ENCODE measurements at places on chromosomes 12 and 14.

GRCh38 chr12:63083046-63083445, 68.0 kb downstream of the AVPR1A start:
- no peak for DNase-seq

GRCh38 chr12:57745485-57745881, 644 bp downstream of the TSPAN31 start:
- no peak for DNase-seq

DNA sequence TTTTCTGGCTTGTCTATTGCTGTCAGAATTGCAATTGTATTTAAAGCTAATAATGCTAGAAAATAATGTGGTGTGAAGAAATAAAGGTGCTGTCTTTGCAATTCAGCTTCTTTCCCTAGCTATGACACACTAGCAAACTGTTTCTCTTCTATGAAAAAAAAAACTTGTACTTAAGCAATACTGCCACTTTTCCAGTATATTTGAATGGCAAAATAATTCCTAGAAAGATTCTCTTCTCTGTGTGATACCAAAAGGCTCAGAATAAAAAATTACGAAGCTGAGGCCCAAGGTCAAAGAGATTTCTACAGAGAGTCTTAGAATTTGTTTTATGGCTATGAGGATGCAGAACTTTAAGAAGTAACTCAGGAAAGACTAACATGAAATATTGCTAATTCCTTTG, 235.5 kb downstream of the ADAMTS20 start:
- DNase-seq = no peak

GRCh38 chr12:116306968-116307367, 29.5 kb upstream of the MED13L start:
- no peak for DNase-seq

DNA sequence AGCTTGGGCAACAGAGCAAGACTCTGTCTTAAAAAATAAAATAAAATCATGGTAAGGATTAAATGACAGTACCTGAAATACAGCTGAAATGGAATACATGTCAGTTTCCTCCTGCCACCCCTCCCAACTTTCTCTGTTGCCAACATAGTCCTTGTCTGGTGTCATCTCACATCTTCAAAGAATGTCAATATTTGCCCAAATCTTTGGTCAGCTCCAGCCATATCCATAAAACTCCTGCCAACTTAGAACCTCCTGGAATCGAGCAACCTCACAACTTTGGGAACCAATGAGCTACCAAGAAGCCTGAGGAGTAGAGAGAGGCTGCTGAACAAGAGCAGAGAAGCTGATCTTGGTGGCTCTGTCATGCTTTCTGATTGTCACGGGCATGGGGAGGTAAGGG, 10.8 kb upstream of the LRRC10 start:
- DNase-seq = no peak

GRCh38 chr14:64663174-64663573, 41.0 kb upstream of the PLEKHG3 start:
- no peak for DNase-seq

DNA sequence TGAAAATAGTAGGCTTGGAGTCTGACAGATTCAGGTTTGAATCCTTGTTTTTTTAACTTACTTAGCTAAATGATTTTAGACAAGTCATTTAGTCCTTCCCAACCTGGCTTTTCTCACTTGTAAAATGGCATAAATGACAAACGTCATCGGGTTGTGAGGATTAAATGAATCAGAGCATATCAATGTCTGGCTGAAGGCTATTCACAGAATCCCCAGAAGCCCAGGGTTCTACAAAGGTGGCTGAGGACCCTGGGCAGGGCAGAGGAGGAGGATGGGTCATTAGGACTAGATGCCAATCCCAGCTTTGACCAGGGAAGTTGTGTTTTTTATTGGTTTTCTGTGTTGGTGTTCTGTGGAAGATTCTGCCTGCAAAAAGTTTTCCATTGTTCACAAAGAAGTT, 7.6 kb upstream of the PTPRB start:
- no peak for DNase-seq

DNA sequence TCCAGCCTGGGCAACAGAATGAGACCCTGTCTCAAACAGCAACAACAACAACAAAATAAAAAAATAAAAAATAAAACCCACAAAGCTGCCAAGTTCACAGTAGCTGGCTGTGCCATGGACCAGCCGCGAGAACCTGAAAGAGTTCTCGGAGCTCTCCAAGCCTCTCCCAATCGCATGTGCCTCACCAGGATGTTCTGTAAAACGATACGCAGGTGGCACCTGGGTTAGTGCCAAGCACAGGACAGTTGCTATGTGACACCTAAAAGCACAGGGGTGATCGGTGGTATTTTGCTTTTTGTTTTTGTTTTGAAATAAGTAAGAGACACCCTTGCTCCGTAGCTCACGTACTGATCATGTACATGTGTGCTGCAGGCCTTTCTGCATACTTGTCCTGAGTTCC, 52.4 kb downstream of the RFLNA start:
- no peak for DNase-seq

- DNase-seq = no peak
Observed at GRCh38 chr14:21320913-21321312, 41.0 kb downstream of the RPGRIP1 start.

DNA sequence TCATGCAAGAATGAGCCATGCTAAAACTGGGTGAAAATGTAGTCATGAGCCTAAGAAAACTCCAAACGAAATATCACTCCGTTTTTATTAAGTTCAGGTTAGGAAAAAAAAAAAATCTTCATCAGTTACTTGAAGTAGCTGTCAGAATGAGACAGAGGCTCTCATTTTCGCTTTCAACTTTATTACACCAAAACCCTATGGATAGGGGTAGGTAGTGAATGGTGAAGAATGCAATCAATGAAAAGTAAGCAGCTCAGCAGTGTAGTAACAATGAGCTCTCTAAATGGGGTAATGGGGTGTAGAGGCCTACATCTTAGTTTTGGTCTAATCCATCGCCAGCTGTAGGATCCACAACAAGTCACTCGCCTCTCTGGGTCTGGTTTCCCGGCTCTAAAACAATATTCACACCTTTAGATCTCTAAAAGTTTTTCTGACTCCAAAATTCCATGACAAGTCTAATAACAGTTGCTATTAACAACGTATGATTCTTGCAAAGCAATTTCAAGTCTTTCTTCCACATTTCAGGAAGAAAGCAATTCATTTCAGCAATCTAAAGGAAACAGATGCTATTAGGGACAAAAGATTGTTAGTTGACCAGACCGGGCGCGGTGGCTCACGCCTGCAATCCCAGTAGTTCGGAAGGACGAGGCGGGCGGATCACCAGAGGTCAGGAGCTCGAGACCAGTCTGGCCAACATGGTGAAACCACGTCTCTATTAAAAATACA, 1.7 kb downstream of the BTBD7 start:
- DNase-seq = no peak

DNA sequence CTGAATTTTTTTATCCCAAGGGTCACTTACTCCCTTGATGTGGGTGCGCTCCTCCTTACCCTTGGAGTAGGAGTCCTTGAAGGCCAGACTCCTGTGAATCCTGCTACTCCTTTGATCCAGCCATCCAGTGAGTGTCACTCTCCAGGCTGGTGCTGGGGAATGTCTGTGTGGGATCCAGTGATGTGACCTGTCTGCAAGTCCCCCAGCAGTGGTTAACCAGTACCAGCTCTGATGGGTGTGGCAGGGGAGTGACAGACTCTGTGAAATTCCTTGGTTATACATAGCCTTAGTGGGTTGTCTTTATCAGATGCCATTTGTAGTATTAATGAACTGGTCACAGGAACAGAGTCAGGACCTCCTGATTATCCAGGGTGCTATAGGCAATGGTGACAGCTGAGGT, 409.5 kb upstream of the LMO3 start:
- DNase-seq = no peak

- no peak for DNase-seq
Observed at GRCh38 chr14:68896132-68896531, 83.0 kb downstream of the ACTN1 start.

- DNase-seq = peak; percentile 37
Observed at GRCh38 chr12:106288494-106289195, 13.9 kb upstream of the TCP11L2 start.

GRCh38 chr14:96055753-96056508, 16.8 kb downstream of the C14orf132 start:
- no peak for DNase-seq

Data from activated naive CD8-positive, alpha-beta T cell treated with anti-CD3 and anti-CD28 coated beads for 36 hours (primary cell).